ENCODE measurements at places on chromosomes 13 and 19.
A peak's percentile ranks its signal among the peaks of the same experiment; 100 is the strongest.

DNA sequence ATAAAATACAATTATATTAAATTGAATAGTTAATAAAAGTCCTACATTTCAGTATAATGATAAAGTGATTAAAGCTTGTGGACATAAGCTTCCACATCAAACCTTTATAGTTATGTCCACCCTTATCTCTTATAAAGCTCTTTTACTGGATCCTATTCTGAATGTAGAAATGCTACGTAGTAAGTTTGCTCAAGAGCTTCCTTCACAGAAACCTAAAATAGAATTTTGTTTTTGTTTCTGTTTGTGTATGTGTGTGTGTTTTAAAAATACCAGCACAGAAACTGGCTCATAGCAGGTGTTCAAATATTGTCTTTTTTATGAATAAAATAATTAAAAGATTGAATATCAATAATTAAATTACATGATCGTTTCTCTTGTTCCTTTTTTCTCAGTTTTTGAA lies 21.0 kb upstream of the UFM1 start:
- DNase-seq = no peak

GRCh38 chr19:48390188-48391099 lies 907 bp downstream of the KDELR1 start:
- DNase-seq = peak; percentile 57

- DNase-seq = no peak
Measured at GRCh38 chr13:73481886-73482445, 423.2 kb downstream of the KLF5 start.

GRCh38 chr13:33174491-33174890 lies 111.1 kb downstream of the STARD13 start:
- no peak for DNase-seq

DNA sequence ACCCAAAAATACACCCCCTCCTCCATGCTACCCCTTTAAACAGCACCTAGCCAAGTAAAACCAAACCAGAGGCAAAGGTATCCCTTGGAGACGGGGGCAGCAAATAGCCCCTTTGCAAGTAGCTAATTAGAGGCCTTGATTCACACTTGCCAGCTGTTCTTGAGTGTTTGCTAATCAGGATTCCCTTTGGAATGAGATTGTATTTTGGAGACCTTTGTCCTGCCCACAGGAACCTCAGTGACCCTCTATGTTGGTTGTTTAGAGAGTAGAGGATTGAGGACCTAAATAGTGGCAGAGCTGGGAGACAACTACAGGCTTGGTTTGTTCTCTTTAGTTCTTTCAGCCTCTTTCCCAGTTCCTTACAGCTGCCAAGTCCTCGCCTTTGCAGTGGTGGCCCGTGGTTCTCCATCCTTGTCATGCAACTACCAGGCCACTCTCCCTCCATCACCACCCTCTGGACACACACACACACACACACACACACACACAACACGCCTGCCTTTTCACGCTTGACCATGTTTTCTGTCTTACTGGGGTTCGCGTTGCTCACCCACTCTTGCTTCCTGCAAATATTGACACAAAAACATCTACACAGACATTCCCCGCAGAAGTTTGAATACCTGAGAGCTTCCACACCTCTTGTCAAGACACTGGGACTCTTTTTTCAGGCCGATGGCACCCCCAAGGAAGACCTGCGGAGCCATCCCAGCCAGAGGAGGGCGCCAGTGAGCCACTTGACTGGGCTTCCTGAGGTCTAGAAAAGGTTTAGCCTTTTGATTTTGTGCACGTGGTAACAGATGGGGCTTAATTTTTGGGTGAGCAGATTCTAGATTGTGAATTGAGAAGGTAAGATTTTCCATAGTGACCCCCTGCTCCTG lies 80.0 kb upstream of the GPR183 start:
- DNase-seq = peak; percentile 18

DNA sequence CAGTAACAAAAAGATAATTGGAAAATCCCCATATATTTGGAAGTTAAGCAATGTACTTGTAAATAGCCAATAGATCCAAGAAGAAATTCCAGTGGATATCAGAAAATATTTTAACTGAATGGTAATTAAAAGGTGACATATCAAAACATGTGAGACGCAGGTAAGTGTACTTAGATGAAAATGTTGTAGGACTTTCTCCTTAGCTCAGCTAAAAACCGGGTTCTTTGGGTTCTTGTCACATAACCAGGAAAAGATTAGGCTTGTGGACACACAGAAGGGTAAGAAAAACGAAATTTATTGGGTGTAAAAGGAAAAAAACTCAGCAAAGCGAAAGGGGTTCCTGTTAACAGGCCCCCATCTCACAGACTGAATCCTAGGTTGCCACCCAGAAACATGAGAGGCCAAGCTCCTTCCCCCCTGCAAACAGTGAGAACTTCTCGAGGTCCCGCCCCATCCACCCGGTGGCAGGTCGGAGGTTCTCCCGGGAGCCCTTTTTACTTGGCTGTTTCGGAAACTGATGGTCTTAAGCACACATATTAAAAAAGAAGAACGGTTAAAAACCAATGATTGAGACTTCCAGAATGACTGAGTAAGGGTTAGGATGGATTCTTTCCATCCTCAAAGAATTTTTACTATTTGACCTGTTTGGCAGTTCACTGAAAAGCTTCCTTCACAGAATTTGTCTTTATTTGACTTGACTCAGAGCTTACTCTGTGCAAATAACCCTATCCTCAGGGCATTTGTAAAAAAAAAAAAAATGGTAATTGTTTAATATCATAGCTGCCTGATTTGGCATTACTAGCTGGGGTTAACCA lies 3.1 kb upstream of the CCDC70 start:
- DNase-seq = no peak

- DNase-seq = no peak
Measured at GRCh38 chr13:42544246-42544926, 29.6 kb upstream of the TNFSF11 start.

DNA sequence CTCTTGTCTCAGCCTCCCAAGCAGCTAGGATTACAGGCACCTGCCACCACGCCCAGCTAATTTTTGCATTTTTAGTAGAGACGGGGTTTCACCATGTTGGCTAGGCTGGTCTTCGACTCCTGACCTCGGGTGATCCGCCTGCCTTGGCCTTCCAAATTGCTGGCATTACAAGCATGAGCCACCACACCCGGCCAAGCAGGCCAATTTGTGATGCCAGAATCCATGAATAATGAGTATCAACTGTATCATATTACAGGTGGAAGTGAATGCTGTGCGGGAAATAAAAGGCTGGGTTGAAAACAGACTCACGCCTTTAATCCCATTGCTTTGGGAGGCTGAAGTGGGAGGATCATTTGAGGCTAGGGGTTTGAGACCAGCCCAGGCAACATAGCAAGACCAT lies 3.6 kb upstream of the NFILZ start:
- no peak for DNase-seq

DNA sequence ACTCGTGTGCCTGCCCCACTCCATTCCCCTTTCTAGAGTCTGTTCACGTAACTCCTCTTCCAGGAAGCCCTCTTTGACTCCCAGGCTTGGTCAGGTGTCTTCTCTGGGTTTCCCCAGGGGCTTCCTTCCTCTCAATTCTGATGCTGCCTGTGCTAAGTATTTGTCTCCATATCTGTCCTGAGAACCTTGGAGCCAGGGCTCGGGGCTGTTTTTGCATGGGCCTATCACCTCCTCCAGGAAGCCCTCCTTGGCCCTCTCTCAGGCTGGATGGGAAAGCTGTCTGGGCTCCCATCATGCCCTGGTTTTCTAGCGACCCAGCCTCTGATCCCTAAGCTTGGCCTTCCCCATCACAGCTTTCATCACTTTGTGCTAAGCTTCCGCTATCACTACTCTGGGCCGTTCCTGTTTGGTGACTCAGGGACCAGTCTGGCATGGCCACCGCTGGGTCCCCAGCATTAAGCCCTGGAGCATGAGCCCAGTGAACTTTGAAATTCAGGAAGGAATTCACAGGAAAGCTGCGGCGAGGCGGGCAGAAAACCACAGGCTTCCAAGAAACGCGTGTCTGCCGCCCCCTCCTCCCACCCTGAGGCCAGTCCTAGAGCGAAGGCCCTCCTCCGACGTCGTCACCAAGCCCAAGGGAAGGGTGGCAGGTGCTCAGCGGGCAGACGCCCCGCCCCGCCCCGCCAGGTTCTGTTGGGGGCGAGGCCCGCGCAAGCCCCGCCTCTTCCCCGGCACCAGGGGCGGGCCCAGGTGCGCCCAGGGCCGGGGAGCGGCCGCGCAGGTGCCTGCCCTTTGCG lies 486 bp upstream of the SPINT2 start:
- DNase-seq = no peak

GRCh38 chr19:45789035-45789786 lies 3.4 kb downstream of the DMWD start:
- no peak for DNase-seq

GRCh38 chr19:54426291-54426931 lies 11.1 kb downstream of the TTYH1 start:
- DNase-seq = no peak

- peak; percentile 36 for DNase-seq
Measured at GRCh38 chr13:42981317-42981716, 10.7 kb downstream of the EPSTI1 start.

DNA sequence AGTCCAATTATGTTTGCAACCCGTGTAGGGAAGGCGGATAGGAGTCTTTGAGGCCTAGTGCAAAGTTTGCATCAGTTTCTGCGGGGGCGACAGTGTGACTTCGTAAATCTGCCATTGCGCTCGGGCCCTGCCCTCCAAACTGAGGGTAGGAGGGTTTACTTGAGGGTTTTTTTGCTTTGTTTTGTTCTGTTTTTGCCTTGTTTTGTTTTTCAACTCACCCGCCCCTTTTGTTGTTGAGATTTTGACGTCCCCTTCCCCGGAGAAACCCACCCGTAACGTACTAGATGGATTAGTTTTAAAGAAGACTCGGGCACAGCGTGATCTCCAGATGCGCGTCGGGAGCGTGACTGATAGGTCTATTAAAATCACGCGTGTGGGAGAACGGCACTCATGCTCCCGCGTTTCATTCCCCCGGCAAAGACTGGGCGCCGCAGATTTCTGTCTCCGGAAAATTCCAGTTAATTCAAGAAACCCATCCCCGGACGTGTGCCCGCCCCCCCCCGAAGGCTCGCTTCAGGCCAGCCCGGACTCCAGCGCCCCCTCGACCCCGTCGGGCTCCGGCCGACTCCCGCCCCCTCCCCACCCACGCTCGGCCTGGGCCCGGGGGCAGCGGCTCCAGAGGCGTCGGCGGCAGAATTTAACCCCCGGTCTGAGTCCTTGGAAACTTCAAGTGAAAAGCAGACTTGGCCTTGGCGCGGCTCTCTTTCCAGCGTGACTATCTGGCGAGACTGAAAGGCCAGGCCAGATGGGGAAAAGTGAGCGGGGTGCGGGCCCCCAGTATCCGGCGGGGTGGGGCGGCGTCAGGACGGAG lies 5.0 kb downstream of the SOX1 start:
- no peak for DNase-seq

DNA sequence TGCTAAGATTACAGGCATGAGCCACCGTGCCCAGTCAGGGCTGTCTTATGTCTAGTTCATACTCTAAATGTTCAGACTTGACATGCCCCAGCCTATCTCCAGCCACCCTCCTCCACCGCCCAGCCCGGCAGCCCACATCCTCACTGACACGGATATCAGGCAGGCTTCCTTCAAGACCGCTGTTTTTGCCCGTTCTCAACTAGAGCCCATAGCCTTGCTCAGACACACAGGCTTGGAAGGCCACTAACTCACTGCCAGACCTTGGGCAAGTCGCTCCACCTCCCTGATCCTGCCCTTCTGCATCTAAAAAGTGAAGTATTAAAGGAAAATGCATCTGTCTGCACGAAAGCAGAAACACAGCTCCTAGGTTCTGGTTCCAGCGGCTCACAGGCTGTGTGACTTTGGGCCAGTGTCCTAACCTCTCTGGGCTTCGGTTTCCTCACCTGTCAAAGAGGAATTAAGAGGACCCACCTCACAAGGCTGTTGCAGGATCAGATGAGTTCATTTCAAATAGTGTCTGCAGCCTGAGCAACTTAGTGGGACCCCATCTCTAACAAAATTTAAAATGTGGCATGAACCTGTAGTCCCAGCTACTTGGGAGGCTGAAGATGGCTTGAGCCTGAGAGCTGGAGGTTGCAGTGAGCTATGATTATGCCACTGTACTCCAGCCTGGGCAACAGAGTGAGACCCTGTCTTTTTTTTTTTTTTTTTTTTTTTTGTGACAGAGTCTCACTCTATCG lies 14.5 kb upstream of the CERS4 start:
- no peak for DNase-seq

GRCh38 chr19:13128583-13128982 lies 10.5 kb downstream of the NACC1 start:
- DNase-seq = no peak

GRCh38 chr19:13463296-13463695 lies 43.0 kb downstream of the CACNA1A start:
- peak; percentile 11 for DNase-seq

GRCh38 chr13:96794669-96795068 lies 199.6 kb downstream of the OXGR1 start:
- DNase-seq = no peak

DNA sequence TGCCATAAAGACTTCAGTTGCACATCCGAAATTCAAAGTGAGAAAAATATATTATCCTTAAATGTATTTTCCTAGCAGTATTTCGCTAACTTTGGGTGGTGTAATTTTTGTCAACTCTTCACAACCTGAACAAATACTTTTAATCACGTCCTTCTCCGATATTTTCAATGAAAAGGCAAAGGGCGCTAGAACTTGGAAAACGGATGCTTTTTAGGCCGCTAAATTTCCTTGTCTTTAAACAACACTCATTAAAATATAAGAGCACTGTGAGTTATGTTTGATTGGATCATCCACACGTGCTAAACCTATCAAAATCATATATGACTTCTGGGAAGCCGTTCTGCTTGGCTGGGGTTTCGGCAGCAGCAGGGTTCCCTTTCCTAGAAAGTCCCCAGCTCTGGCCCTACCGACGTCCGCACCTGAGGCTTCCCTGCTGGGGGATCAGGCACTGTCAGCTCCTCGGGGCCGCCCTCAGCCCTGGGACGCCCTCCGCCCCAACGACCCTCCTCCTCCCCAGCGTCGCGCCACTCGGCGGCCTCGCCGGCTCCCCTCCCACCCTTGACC lies 462 bp upstream of the MPHOSPH8 start:
- DNase-seq = no peak

DNA sequence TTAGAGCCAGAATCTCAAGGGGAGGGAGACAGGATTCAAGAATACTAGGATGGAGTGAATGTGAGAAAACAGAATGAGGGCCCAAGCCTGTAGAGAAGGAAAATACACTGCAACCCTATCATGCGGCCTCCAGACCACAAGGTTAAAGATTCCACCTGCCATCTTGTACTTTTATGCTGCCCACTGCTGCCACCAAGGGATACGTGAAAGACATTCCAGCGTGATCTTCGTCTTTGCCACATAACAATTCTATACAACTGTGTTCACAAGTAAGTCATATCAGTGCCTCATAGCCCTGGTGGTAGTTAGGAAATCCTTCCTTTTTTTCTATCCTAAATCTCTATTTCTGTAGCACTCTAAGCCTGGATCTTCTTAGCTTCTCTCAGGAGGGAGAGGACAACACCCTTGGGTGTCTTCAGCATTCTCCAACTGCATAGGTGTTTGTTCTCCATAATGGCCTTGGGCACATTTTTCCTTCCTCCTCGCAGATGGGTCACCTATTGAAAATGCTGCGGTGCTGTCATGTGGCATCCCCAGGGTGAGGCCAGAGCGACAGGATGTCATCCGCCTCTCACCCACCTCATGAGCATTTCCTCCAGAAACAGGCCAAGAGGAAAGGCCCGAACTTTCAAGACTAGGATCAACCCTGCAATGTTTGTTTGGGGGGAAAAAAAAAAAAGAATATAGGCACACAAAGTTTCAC lies 13.6 kb downstream of the TPT1 start:
- peak; percentile 39 for DNase-seq

All from LHCN-M2 (cell line).